ENCODE measurements at places on chromosomes 1 and 21.

GRCh38 chr1:81549588-81550127, 251.1 kb upstream of the ADGRL2 start:
- no peak for DNase-seq

- no peak for DNase-seq
These were observed 45.8 kb downstream of the SSBP3 start for GRCh38 chr1:54360165-54361005.

DNA sequence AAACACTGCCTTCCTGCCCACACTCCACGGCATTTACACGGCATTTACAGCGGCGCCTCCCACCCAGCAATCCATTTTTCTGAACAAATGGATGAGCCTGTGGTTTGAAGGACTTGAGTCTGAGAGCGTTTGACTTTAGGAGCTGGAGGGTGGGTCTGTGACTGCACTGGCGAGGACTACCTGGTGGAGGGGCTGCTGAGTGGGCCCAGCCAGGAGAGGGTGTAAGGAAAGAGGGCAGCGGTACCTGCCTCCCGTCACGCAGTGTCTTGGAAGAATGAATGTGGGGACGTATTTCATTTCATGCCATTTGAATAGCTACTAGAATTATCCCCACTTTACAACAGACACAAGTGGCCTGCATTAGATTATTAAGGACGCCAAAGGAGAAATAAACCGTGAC, 62.9 kb downstream of the B3GALT5 start:
- DNase-seq, result no peak

- DNase-seq, result no peak
These were observed 720 bp upstream of the TMCC2 start for GRCh38 chr1:205226868-205227583.

DNA sequence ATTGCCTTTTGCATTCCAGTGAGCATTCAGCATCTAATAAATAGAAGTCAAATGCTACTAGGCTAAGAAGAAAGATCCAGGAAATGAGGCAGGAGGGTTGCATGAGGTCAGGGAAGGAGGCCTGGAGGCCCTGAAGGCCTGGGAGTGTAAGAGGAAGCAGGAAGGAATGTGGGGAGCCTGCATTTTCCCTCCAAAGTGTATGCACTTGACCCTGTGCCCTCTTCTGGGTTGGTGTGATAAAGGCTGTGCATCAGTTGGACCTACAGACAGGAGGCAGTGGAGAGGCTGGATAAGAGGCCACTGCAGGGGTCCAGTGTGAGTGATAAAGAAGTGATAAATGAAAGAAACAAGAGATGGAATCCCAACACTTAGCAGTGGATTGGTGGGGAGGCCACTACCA, 20.4 kb downstream of the KIAA1614 start:
- DNase-seq, result no peak

DNA sequence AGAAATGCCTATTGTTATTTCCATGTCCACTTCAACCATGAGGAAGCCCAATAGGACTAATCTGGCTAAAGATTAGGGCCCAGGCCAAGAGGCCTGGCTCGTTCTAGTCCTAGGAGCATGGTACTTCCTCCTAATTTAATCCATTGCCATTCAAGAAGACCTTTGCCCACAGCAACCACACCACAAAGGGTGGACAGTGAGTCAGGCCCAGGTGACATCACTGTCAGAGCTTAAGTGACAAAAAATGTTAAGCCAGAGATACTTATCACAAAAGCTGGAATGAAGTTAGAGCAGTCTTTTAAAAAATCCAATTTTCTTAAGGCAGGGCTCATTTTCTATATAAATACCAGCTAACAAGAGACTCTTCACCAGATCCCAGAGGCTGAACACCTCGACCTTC, at the start of gene SPRR3:
Gene SPRR3 (plus strand): TSS at position 368 of the 400 bp plus-strand sequence. CDS start 1,272 bp downstream, outside the sequence.
- no peak for DNase-seq

DNA sequence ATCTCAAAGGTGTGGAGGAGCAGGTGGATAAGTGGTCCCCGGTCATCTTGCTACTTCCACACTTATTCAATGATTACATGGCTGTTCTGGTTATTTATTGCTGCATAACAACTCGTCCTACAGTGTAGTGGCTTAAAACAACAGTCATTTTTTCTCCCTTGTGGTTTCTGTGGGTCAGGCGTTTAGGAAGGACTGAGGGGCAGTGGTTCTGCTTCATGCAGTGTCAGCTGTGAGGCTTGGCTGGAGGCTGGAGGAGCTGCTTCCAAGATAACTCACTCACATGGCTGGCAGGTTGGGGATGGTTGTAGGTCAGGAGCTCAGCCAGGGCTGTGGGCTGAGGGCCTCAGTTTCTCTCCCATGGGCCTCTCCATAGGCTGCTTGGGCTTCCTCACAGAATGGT, 5.9 kb upstream of the SLC6A17 start:
- DNase-seq, result no peak

DNA sequence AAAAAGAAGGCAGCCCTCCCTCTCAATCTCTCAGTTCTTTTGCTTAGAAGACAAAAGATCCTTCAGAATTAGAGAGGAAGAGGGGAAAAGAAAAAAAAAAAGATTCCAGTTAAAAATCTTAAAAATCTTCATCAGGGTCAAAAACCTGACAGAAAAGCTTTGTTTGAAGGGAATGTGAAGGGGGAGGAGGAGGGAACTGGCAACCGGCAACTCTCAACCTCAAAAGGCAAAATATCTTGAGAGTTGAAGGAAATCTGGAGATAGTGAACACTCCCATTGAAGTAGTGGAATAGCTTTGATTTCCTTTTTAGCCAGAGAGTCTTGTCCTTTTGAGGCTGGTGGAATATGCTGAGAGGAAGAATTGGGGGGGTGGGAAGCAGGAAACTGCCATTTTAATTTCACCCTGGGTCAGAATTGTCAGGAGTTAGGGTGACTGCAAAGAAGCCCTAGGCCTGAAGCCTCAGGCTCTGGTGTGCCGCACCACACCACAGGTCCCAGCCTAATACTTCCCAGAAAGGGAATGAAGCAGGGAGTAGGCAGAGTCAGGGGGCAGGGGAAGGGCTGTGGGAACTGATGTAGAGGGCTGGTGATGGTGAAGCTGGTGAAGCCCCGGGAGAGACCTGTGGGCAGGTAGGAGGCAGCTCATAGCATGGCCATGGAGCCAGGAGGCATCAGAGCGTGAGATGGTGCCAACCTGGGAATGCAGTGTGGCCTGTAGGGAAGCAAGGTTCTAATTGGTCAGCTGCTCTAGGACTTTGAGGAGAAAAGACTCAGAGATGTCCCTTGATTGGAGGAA, 24.6 kb downstream of the KIRREL1 start:
- no peak for DNase-seq

DNA sequence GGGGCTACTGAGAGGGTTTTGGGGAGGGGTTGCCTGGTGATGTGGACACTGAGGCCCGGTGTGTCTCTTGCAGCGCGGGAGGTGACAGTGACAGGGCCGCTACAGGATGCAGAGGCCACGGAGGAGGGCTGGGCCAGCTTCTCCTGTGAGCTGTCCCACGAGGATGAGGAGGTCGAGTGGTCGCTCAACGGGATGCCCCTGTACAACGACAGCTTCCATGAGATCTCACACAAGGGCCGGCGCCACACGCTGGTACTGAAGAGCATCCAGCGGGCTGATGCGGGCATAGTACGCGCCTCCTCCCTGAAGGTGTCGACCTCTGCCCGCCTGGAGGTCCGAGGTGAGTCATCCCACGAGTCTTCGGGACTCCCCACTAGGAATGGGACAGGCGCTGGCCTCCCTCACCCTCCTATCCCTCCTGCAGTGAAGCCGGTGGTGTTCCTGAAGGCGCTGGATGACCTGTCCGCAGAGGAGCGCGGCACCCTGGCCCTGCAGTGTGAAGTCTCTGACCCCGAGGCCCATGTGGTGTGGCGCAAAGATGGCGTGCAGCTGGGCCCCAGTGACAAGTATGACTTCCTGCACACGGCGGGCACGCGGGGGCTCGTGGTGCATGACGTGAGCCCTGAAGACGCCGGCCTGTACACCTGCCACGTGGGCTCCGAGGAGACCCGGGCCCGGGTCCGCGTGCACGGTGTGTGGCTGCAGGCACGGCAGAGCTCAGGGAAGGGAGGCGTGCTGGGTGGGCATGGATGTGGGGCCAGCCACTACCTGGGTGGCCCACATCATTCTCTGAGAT, 72.5 kb downstream of the OBSCN start:
- DNase-seq, result no peak

DNA sequence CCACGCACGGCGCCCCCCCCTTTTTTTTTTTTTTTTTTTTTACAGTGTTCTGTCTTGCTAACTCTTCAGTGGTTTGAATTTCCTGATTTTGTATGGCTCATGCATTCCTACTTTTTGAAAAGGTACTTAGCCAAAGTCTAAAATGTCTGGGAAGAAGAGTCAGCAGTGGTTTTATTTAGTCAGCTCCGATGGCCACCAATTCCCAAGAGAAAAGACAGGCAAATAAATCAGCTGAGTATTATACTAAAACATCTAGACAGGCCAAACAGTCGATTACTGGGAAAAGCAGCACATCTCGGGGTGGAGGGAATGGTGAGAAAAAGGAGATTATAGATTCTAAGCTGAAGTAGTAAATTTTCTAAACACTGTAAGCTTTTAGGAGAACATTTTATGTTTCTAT, 192.5 kb upstream of the ZRANB2 start:
- no peak for DNase-seq

- DNase-seq, result no peak
These were observed 53.8 kb downstream of the PTGS2 start for GRCh38 chr1:186626356-186626932.

GRCh38 chr21:42041711-42042110, 29.4 kb upstream of the UMODL1 start:
- DNase-seq, result no peak

DNA sequence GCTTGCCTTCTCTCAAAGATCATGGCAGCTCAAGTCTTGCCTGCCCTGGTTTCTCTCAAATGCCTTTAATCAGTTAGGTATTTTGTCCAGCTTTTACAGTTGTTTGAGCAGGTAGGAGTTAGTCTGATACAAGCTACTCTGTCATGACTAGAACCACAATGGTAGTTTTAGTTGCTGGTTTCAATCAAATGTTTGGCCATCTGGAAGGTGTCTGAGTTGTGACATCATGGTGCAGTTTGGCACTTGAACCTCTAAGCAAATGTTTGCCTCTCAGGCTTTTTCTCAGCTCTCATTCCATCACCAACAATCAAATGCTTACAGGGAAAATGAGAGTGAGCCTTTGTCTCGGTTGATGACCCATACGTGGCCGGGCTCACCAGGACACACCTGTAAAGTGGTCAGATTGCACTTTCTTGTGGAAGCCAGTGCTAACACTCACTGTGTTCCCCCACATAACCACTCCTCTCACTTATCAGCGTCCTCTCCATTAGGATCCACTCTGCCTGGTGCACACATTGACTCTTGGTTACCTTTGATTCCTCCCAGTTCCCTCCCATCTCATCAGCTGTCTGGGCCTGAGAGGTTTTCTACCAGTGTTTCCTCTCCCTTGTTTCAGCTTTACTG, 67.5 kb downstream of the CCDC185 start:
- DNase-seq, result no peak

- no peak for DNase-seq
These were observed 74.0 kb downstream of the NUF2 start for GRCh38 chr1:163395790-163396189.
